ENCODE measurements at places on chromosomes 3 and 15. TPM values are rescaled to one million over a fixed set of nuclear protein-coding genes. Genes with fewer than 3 reads are reported as not detected.
A peak's percentile ranks its signal among the peaks of the same experiment; 100 is the strongest.

- H3K4me3 ChIP-seq = no peak overlapping the region
- no peak overlapping the region for H3K27ac ChIP-seq
- no peaks in the 10 kb centered on the region for H3K4me1 ChIP-seq
- H3K36me3 ChIP-seq = no peaks in the 10 kb centered on the region
- no peak for DNase-seq
Observed at GRCh38 chr3:61914276-61914675, 352.9 kb downstream of the PTPRG start.

GRCh38 chr3:144177649-144178048 is 206.0 kb downstream of the DIPK2A start:
- DNase-seq = no peak
- peaks cover 2% of the 10 kb centered on the region for H3K27me3 ChIP-seq
- H3K4me1 ChIP-seq = no peaks in the 10 kb centered on the region
- no peak overlapping the region for H3K4me3 ChIP-seq

GRCh38 chr3:123559040-123559861 is 25.6 kb downstream of the HACD2 start:
- peaks cover 11% of the 10 kb centered on the region for H3K36me3 ChIP-seq
- H3K4me1 ChIP-seq = peaks cover 13% of the 10 kb centered on the region
- DNase-seq = peak; percentile 63
- no peaks in the 10 kb centered on the region for H3K27me3 ChIP-seq
- H3K4me3 ChIP-seq = no peak overlapping the region

DNA sequence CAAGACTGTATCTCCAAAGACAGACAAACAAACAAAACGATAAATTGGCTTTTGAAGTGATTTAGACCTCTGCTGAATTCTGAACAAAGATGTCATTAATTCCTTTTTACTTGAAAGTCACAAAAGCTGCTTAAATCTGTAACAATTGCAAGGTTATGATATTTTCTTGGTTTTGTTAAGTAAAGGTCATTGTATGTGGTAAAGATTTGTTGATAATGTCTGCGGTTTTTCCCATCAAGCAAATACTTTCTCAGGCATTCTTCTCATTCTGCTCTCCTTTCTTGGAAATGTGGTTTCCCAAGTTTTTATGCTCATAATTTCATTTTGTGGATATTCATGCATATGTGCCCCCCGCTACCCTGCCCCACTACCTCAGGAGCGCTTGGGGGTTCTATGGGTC is 116.5 kb downstream of the SLMAP start:
- DNase-seq = no peak
- no peaks in the 10 kb centered on the region for H3K36me3 ChIP-seq
- no peak overlapping the region for H3K4me3 ChIP-seq
- H3K27me3 ChIP-seq = no peaks in the 10 kb centered on the region
- no peaks in the 10 kb centered on the region for H3K4me1 ChIP-seq
- no peak overlapping the region for H3K27ac ChIP-seq

- H3K4me1 ChIP-seq = no peaks in the 10 kb centered on the region
- H3K36me3 ChIP-seq = no peaks in the 10 kb centered on the region
- H3K27me3 ChIP-seq = peaks cover 25% of the 10 kb centered on the region
- H3K4me3 ChIP-seq = no peak overlapping the region
- no peak overlapping the region for H3K27ac ChIP-seq
Observed at GRCh38 chr3:115487968-115488367, 135.3 kb upstream of the GAP43 start.

DNA sequence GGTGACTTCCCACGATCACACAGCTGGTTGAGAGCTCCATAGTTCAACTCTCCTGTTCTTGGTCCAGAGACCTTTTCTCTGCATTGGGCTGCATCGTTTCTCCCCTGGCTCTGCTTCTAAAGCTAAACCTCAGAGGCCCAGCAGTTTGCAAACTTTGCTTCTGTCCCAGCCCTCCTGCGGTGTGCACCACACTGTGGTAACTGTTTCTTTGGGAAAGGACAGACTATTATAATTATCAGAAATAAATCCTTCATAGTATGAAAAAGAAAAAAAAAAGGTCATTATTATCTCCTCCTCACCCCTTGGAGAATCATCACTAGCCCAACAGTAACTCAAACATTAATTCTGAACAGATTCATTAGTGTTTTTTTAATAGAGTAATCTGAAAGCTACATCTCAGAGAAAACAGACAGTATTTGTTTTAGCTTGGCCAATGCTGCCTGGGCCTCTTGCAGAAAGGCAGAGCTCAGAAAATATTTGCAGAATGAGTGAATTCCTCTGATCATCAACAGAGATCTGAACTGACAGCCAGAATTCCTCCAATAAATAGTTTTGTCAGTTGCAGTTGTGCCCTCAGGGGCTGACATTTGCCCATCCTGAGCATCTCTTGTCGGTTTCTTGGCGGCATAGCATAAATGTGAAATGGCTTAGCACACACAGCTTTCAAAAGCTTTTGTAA is 52.9 kb downstream of the BFSP2 start:
- no peak for DNase-seq
- H3K27ac ChIP-seq = no peak overlapping the region
- no peaks in the 10 kb centered on the region for H3K36me3 ChIP-seq
- H3K4me1 ChIP-seq = peaks cover 7% of the 10 kb centered on the region
- no peak overlapping the region for H3K4me3 ChIP-seq

GRCh38 chr15:56232058-56232457 is 11.6 kb downstream of the RFX7 start:
- H3K4me1 ChIP-seq = peaks cover 22% of the 10 kb centered on the region
- peaks cover 58% of the 10 kb centered on the region for H3K36me3 ChIP-seq
- no peaks in the 10 kb centered on the region for H3K27me3 ChIP-seq
- no peak overlapping the region for H3K4me3 ChIP-seq

GRCh38 chr15:76512971-76513370 is 176.4 kb downstream of the ISL2 start:
- H3K36me3 ChIP-seq = no peaks in the 10 kb centered on the region
- H3K27ac ChIP-seq = no peak overlapping the region

- H3K27me3 ChIP-seq = peaks cover 15% of the 10 kb centered on the region
- no peak overlapping the region for H3K4me3 ChIP-seq
- H3K4me1 ChIP-seq = peaks cover 5% of the 10 kb centered on the region
Observed at GRCh38 chr15:89502867-89503595, 6.6 kb upstream of the RHCG start.

GRCh38 chr3:104909721-104910120 is 457.0 kb upstream of the ALCAM start:
- no peak overlapping the region for H3K27ac ChIP-seq
- H3K27me3 ChIP-seq = no peaks in the 10 kb centered on the region
- no peak for DNase-seq
- no peaks in the 10 kb centered on the region for H3K36me3 ChIP-seq
- H3K4me1 ChIP-seq = no peaks in the 10 kb centered on the region

DNA sequence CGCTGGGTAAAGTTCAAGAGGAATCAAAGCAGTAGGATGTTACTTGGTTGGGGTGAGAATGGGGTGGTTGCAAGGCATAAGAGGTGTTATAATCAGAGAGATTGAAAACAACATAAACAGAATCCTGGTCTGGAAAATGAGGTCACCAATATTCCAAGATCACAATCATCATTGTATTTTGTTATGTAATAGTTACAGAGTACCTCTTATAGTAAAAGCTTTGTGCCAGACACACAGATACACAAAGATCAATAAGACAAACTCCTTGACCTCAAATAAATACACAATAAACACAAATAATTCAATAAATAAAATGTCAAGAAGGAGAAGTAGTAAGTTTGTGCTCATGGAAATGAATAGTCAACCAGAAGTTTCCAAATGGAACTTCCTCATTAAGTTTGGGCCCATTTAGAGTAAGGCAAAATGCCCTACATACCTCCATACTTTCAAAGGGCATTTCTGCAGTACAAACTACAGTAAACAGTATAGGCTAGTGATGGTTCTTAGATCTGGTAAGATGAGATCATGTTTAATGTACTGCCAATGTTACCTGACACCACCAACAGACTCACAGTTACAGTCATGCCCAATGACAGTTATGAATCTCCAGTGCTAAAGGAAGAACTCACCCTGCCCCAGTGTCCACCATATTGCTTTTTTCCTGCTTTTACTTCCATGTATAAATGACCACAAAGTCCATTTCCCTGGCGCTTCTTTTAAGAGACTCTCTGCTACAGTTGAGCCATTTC is 93.4 kb downstream of the KCNMB2 start:
- no peaks in the 10 kb centered on the region for H3K36me3 ChIP-seq
- no peaks in the 10 kb centered on the region for H3K27me3 ChIP-seq
- DNase-seq = no peak
- no peaks in the 10 kb centered on the region for H3K4me1 ChIP-seq
- no peak overlapping the region for H3K4me3 ChIP-seq

DNA sequence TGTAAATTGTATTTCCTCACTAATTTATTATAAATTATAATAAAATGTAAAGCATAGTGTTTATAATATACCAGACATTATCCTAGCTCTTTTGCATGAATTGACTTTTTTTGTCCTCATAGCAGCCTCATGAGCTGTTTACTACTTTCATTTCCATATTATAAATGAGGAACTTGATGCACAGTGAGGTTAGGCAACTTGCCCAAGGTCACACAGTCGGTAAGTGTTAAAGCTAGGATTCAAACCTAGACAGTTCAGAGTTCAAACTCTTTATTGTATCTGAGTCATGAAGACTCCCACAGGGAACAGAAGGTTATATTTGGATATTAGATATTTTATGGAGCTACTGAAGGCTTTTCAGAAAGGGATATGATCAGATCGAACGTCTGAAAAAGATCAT is 322.2 kb upstream of the SATB1 start:
- H3K36me3 ChIP-seq = no peaks in the 10 kb centered on the region
- no peaks in the 10 kb centered on the region for H3K27me3 ChIP-seq
- no peak for DNase-seq
- H3K4me3 ChIP-seq = peak overlapping the region; percentile 73
- H3K4me1 ChIP-seq = peaks cover 56% of the 10 kb centered on the region

Gene ZCWPW2
- total RNA-seq = 0.24 TPM

Gene GPR27
- 4.5 TPM for total RNA-seq

DNA sequence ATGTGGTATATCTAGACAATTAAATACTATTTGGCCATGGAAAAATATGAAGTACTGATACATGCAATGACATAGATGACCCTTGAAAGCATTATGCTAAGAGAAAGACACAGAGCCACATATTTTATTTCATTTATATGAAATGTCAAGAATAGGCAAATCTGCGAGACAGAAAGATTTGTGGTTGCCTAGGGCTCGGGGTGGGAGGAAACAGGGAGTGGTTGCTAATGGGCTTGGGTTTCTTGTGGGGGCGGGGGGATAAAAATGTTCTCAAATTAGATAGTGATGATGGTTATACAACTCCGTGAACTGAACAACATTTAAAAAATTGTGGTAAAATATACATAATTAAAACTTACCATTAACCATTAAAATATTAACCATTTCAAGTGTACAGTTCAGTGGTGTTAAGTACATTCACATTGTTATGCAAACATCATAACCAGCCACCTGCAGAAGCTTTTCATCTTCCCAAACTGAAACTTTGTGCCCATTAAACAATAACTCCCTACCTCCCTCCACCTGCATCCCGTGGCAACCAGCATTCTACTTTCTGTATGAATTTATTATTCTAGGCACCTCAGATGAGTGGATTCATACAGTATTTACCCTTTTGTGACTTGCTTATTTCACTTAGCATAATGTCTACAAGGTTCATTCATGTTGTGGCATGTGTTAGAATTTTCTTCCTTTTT is 24.3 kb upstream of the ANP32A start:
- H3K36me3 ChIP-seq = no peaks in the 10 kb centered on the region
- H3K27ac ChIP-seq = no peak overlapping the region
- H3K4me3 ChIP-seq = no peak overlapping the region
- H3K4me1 ChIP-seq = peaks cover 21% of the 10 kb centered on the region

DNA sequence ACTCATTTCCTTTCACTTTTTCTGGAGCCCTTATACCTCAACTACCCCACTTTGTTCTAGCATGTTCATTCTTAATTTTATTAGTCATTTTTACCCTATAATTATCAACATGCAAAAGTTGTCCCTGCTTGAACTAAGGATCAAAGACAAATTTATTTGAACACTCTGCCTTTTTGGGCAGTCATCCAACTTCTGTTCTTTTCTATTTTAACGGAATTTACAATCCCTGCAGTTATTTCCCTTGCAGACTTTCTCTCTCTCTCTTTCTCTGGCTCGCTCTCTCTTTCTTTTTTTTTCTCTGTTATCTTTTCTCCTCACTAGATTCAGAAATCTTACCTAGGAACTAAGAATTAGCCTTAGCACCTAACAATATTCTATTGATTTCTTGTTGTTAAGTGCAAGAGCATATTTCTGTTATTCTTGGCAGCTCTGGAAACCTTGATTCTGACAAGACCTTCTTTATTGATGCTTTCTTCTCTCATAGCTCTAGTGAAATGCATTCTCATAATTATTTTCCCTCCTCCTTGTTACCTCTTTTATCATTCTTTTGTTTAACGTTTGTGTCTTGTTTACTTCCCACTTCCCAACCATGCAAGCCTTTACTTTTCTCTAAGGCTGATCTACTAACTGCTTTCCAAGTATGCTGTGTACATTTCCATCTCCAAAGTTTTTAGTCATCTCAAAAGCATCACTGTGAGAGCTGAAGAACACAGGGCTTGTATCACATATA is 951.6 kb downstream of the DIPK2A start:
- H3K4me1 ChIP-seq = no peaks in the 10 kb centered on the region
- no peaks in the 10 kb centered on the region for H3K27me3 ChIP-seq
- no peak overlapping the region for H3K4me3 ChIP-seq

GRCh38 chr3:178067721-178068120 is 468.5 kb upstream of the KCNMB2 start:
- H3K36me3 ChIP-seq = no peaks in the 10 kb centered on the region
- H3K27ac ChIP-seq = no peak overlapping the region
- H3K4me1 ChIP-seq = no peaks in the 10 kb centered on the region
- no peak overlapping the region for H3K4me3 ChIP-seq

Gene CPLX3
- 1.7 TPM for total RNA-seq

Gene C2CD4A
- total RNA-seq = not detected

Gene MME
- not detected for total RNA-seq

GRCh38 chr3:73073091-73073707 is 11.7 kb downstream of the EBLN2 start:
- no peaks in the 10 kb centered on the region for H3K36me3 ChIP-seq
- peaks cover 42% of the 10 kb centered on the region for H3K4me1 ChIP-seq
- no peak overlapping the region for H3K27ac ChIP-seq
- DNase-seq = no peak
- no peaks in the 10 kb centered on the region for H3K27me3 ChIP-seq

DNA sequence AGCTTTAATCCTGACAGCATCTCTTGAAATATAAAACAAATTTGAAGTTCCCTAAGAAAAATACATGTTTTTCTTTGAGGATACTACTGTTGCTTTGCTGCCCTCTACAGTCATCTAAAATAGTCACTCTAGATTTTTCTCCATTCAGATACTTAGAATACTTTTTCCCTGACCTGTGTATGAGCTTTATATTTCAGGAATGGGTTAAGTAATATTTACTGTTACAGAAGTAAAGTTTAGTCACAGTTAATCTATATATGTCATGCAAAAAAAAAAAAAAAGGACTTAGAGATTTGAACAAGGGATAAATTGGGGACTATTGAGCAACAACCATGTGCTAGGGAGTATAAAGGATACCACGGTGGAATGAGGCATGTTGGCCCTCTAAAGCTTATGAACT is 8.8 kb downstream of the NECTIN3 start:
- peaks cover 6% of the 10 kb centered on the region for H3K27me3 ChIP-seq
- no peak overlapping the region for H3K27ac ChIP-seq
- no peaks in the 10 kb centered on the region for H3K36me3 ChIP-seq
- DNase-seq = no peak

Data from natural killer cell treated with Interleukin-12 subunit alpha and Interleukin-12 subunit beta and Interleukin-15 and Interleukin-18, amount 100 ng/mL, for 72 hours (primary cell).